ENCODE measurements at places on chromosomes 2 and 18.

DNA sequence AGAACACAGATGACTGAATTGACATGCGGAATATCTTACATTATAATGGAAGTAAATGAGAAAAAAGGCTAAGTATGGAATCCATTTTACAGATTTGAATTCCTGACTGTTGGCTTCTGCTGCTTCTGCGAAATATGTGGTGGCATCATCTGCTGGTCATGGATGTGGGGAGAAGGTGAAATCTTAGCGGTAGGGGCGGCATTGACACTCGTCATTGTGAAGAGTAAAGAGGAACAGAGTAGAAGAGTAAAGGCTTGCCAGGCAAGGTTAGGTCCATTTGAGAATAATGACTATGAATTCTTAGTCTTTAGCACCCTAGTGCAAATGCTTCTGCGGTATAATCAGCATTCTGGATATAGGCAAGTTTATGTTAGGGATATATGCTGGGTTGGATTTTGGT is 32.4 kb downstream of the ACTR3 start:
- DNase-seq, result no peak

GRCh38 chr2:130302164-130302886 is 40.4 kb upstream of the IMP4 start:
- no peak for DNase-seq

- no peak for DNase-seq
Observed at GRCh38 chr2:48107326-48107925, 201.1 kb upstream of the FBXO11 start.

DNA sequence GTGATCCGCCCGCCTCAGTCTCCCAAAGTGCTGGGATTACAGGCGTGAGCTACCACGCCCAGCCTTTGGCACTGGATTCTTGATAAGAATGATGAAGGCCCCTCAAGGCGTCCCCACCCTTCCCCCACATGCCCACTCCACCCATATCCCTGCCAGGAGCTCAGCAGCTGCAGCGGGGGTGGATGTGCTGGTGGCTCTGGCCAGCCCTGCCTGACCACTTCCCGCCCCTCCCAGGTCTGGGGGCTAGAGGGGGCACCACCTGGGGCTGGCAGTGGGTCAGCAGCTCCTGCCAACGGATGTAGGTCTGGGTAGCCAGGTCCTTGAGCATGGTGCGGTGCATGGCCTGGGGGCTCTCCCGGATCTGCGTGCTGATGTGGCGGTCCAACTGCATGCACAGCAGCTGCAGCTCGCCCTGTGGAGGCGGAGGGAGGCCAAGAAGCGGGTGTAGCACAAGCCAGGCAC is 7.8 kb upstream of the SEMA4C start:
- DNase-seq, result no peak
